ENCODE measurements at places on chromosomes 11 and 22.

- no peak for DNase-seq
These were observed 93.0 kb downstream of the CELSR1 start for GRCh38 chr22:46444390-46444854.

DNA sequence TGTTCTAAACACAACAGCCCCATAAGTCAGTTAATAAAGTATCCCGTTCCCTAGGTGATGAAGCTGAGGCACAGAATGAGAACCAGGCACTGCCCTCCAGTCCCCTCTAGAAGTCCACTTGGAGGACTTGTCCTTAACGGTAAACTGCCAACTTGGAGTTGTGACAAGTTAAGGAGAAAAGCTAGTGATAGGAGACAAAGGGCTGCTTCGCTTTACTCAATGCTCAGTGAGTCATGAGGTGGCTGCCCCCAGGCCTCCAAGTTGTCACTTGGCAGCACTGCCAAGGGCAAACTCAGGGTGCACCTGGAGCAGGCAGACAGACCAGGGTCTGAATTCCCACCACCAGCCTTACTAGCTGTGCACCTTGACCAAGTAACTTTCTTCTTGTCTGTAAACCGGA is 13.5 kb downstream of the SLC43A1 start:
- no peak for DNase-seq

DNA sequence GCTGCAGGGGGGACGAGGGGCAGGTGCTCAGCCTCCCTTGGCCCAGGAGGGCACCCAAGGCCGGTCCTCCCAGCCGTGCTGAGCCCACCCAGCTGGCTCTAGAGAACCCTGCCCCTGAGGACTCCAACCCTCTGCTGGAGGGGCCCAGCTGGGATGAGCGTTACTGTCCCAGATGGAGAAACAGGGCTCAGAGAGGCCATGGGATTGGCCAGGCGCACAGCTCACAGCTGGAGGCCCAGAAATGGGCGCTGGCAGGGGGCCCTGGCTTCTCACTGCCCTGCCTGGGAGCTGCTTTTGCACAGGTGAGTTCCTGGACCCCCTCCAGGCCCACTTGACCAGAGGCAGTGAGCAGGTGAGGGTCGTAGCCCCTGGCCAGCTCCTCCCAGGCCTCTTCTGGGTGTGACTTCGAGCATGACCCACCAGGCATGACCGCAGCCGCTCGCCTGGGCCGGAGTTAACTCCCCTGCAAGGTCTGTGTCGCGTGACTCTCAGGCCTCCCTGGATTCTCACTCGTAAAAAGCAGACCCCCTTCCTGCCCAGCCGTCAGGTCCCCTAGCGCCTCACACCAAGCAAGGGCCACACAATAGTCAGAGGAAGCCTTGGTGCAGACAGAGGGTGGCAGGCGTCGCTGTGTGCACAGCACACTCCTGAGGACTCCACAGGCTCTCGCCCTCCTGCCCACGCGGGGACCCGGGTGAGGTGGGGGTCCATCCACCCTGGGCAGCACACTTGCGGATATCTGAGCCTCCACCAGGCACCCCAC is 19.7 kb upstream of the IL17REL start:
- DNase-seq: no peak

DNA sequence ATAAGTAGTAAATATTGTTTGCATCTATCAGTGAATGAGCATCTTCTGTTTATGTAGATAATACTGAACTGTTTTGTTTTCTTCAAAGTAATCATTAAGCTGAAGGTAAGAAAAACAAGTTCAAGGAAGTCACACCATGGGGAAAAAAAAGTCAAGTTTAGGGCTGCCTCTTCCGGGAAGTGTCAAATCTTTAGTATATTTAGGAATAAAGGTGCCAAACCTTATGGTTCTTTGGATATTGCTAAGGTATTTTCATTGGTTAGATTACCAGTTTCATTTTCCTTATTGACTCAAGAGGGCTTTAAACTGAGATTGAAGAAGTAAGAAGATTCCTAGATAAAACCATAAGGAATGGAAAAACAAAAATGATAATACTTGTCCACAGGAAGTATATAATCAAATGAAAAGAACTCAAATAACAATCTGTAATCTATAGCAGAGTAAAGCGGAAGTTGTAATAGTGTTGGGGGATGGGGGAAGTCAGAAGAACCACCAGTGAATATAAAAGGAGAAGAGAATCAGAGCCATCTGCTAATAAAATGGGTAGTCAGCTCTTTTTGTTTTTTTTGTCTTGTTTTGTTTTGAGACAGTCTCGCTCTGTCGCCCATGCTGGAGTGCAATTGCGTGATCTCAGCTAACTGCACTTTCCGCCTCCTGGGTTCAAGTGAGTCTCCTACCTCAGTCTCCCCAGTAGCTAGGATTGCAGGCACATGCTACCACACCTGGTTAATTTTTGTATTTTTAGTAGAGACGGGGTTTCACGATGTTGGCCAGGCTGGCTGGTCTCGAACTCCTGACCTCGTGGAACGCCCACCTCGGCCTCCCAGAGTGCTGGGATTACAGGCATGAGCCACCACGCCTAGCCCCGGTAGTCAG is 2.3 kb downstream of the ATM start:
- no peak for DNase-seq

- no peak for DNase-seq
These were observed 17.3 kb upstream of the TREH start for GRCh38 chr11:118696673-118697226.

GRCh38 chr11:133832096-133832990 is 13.0 kb downstream of the SPATA19 start:
- DNase-seq: no peak

- no peak for DNase-seq
These were observed 72.6 kb downstream of the USP35 start for GRCh38 chr11:78261367-78261766.

DNA sequence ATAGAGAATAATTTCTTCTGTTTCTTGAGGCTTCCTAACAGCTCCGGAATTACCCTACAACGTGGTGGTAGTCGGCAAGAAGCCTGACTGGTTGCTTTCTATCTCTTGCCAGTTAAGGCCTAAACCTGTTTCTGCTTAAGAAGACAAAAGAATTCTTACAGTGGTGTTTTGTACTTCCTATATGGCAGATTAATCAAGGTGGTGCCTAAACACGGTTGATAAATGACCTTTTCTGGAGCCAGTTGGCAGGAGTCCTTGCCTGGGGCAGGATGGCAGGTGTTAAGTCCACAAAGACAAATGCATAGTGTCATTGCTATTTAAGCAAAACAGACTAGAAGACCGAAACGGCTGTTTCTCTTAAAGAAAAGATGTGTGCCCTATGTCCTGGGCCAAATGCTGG is 9.9 kb downstream of the GVQW3 start:
- no peak for DNase-seq

GRCh38 chr11:133403900-133404299 is 128.4 kb downstream of the OPCML start:
- DNase-seq: no peak

DNA sequence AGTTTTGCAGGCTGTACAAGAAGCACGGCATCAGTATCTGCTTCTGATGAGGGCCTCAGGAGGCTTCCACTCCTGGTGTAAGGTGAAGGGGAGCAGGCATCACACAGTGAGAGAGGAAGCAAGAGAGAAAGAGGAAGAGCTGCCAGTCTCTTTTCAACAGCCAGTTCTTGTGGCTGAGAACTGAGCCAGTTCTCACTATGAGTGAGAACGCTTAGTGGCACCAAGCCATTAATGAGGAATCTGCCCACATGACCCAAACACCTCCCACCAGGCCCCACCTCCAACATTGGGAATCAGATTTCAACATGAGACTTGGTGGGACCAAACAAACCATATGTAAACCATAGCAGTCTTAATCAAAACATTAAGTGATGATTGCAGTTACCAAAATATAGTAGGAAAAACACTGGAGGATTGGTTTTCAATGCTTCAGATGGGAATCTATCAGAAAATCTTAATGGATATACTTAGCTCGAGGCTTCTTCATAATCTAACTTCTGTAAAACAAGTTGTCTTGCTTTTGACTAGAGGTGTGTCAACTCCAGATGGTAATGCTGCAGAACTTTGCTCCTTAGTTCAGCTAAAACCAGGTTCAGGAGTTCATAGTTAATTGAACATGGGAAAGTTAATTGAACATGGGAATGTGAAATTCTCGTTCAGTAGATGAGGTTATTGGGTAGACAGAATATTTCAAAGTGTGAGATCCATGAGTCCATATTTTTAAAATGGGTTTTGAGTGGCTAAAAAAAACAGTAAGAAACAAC is 12.2 kb downstream of the FAR1 start:
- no peak for DNase-seq

Measured in T1000 (cell line).